Glutamatergic neuron (in vitro differentiated cells): ENCODE measurements at places on chromosomes 7 and 10.

DNA sequence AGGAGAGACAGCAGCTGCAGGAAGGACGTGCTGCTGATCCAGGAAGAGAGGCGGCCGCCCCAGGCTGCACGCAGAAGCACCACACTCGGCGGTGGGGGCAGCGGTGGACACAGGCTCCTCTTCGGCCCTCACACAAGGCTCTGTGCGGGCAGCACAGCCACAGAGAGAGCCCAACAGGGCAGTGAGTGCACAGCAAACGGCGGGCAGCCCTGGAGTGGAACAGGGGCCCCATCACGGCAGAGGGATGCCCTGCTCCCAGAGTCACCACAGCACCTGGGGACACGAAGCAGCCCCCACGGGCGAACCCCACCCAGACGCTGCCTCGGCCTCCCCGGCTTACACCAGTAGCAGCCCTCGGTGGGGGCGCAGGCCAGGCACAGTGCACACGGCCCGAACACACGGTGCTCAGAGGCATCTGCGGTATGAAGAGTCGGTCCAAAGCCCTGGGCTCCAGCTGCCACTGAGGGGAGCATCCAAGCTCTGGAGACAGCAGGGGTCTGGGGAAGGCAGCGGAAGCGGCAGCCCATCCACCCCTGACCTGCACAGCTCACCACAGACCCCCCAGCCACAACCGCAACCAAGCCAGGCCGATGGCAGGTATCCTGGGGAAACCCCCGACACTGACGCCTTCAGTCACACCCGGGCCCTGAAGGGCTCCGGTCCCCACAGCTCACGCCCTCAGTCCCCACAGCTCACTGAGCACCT lies 16.8 kb downstream of the NUDT1 start:
- no peak for DNase-seq

- DNase-seq: no peak
Observed at GRCh38 chr7:8205537-8205936, 56.4 kb downstream of the ICA1 start.

DNA sequence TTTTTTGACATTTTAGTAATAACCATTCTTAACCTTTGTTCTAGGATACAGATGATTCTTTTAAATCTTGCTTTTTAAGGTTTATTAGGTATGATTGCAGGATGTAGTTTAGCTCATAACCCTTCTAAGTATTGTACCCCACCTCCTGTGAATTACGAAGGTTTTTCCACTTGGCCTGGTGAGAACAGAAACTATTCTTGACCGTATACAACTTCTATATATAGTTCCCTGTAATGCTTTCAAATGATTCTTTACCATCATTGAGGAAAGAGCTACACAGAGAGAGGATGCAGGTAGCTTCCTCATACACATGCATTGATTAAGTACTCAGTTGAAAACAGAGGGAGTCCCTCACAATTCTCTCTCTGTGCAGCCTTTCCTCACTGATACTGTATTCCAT lies 86.3 kb downstream of the PALS2 start:
- DNase-seq: no peak

GRCh38 chr10:50533296-50533695 lies 90.5 kb downstream of the SGMS1 start:
- no peak for DNase-seq

- DNase-seq: no peak
Observed at GRCh38 chr10:70889291-70889690, 926 bp upstream of the PCBD1 start.

DNA sequence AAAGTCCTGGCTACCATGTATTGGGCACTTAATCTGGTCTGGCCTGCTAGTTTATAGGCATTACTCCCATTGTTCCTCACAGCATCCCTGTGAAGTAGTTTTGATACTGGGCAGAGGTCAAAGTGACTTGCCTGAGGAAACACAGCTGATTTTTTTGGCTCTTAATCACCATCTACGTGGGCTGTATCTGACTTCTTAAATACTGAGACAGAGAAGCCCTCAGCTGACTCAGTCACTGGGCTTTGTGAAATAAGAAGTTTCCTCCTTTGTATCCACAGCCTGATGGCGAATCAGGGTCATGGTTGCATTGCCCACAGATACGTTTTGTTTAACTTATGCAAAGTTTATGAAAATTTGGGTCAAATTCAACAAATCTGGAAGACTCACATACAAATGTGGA lies 13.2 kb downstream of the TACR2 start:
- DNase-seq: no peak

DNA sequence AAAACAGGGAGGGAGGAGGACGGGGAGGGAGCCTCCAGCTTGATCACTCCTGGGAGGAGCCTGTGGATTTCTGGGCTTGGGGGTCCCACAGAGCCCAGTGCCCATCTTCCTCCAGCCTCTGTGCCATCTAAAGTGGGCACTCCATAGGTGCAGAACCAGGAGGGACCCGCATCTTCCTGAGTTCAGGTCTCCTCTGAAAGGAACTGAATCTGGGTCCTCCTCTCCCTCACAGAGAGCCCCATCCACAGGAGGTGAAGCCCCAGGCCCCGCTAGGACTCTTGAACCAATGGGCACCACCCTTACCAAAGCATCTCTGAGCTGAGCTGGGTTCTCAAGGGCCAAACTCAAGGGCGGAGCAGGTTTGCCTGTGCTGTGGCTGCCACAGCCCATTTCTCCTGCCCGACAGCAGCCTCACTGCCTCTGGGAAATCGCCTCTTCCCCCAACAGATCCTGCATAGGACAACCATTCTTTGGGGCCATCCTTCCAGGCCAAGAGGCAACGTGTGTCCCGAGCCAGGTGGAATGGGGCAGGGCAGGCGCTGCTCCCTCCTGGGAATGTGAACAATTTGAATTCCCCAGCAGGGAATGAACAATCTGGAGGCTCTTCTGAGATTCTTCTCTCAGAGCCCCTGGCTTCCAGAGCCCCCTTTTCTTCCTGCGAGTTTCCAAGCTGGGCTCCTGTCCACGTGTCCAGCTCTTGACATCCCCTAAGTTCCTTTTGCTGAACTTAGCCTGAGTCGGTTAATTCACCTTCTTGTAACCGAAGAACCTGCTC lies 411.0 kb upstream of the FOXK1 start:
- no peak for DNase-seq

- DNase-seq: no peak
Observed at GRCh38 chr7:84154991-84155781, 39.4 kb downstream of the SEMA3A start.

GRCh38 chr7:100208911-100209408 lies 10.8 kb upstream of the PVRIG start:
- DNase-seq: no peak

DNA sequence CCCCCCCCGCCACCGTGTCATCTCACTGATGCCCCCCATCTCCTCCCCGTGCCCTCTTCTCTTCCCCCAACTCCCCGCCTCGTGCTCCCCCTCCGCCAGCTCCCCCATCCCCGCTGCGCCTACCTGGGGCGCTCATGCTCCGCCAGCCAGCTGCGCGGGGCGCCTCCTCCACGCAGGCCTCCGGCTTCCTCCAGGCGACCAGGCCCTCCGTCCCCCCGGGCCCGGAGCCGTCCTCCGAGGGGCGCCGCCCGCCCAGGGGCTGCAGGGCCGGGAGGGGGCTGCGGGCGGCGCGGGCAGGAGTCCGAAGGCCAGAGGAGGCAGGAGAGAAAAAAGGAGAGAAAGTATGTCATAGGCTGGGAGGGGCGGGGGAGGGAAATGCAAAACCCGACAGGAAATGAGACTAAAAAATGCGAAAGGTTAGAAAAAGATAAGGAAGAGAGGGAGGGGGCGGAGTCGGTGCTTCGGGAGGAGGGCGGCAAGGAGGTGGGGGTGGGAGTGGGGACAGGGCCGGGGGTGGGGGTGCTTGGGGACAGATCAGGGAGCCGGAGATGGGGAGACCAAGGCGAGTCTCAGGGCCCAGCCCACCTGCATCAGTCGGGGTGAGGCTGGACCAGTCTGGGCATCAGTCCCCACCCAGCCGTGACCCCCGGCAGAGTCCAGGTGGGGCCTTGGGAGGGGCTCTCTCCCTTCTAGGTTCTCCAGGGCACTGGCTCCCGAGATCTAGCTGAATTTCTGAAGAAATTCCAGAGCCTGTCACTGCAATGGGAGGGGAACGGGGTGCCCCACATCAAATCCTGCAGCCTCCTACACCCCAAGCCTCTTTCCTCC lies at the start of gene CARD11:
CARD11 (minus strand) TSS at position 324 of the 828 bp plus-strand sequence. CDS start 85,361 bp downstream, outside the sequence.
- DNase-seq: no peak

GRCh38 chr7:50475340-50475739 lies 25.2 kb upstream of the FIGNL1 start:
- DNase-seq: no peak

- DNase-seq: peak; percentile 57
Observed at GRCh38 chr10:112898540-112899390, 51.3 kb upstream of the TCF7L2 start.

- no peak for DNase-seq
Observed at GRCh38 chr7:121510858-121511482, 114.9 kb upstream of the FAM3C start.

DNA sequence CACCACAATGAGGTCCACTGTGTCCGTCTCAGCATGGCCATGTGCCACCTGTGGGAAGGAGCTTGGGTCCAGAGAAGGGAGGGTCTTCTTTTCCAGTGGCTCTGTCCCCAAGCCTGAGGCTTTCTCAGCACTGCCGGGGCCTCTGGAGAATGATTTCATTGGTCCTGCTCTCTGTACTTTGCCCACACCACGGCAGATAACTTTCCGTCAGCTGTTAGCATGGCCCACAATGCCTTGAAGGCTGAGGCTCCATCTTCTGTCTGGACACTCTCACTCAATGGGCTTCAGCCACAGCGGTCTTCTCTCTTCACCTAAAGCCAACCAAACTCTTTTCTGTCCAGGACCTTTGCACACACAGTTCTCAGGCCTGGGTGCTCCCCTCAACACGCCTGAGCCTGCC lies 192.5 kb downstream of the CXCL12 start:
- DNase-seq: no peak

GRCh38 chr7:29435167-29435566 lies 128.5 kb upstream of the PRR15 start:
- DNase-seq: no peak

DNA sequence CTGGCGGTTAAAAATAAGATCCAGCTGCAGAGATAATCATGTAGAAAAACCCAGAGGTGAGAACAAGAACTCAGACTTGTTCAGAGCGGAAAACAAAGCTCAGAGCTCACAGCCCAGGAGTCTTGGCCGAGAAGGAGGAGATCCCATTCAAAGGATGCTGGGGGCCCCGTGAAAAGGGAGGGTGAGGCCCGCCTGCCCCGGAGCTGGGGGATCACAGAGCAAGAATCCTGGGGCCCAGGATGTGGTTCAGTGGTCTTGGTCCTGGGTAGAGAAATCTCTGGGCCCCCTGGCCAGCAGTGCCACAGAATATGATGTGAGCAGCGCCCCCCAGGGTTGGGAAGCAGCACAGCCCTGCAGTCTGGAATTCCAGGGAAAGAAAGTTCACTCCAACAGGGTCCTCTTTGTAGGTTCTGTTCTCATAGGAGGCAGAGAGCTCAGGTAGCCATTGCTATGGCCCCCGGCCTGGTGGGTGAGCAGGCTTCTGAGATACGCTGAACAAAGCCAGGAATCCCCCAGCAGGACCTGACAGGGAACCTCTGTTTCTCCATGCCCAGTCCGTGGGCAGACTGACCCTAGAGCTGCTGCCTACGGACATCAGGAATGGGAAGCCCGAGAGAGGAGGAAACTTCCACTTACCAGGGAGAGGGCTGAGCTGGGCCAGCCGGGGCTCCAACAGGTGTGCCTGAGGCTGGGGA lies 77.7 kb upstream of the GNA12 start:
- peak; percentile 47 for DNase-seq

GRCh38 chr7:5627745-5628547 lies 153.5 kb downstream of the RNF216 start:
- no peak for DNase-seq

DNA sequence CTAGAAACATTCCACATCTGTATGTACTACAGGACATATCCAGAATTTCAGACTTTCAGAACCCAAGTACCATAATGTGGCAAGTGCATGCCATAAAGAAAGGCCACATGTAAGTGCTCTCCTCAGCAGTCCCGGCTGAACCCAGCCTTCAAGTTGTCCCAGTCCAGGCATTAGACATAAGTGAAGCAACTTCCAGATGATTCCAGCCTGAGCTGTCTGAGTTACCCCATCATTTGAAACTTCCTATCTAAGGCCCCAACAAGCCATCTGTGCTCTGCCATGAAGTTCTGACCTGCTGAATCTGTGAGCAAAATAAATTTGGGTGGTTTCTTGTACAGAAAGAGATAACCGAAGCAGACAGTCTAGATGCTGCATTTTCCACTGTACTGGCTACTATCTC lies 218.8 kb downstream of the IPMK start:
- no peak for DNase-seq
